ENCODE measurements at places on chromosomes 16 and 17. TPM values are rescaled to one million over a fixed set of nuclear protein-coding genes. Genes with fewer than 3 reads are reported as not detected.

CTRB2 gene
- total RNA-seq, result not detected

SCARF1 gene
- total RNA-seq, result 0.51 TPM

TNP2 gene
- total RNA-seq, result not detected

ANKRD40CL gene
- 11.4 TPM for total RNA-seq

FOXF1 gene
- not detected for total RNA-seq

GPRC5B gene
- total RNA-seq, result 7.6 TPM

MEIOB gene
- total RNA-seq, result not detected

TM4SF5 gene
- total RNA-seq, result 9.9 TPM

TAC4 gene
- 17.1 TPM for total RNA-seq

TP53TG3 gene
- not detected for total RNA-seq

CXCL16 gene
- total RNA-seq, result 55.3 TPM

EVPL gene
- 0.46 TPM for total RNA-seq

CORO6 gene
- total RNA-seq, result 2.8 TPM

ASGR1 gene
- 8.3 TPM for total RNA-seq

RRAD gene
- total RNA-seq, result 1.1 TPM

SDR42E1 gene
- total RNA-seq, result 7.5 TPM

CDH5 gene
- 0.25 TPM for total RNA-seq

KRTAP4-9 gene
- total RNA-seq, result not detected

FAHD1 gene
- total RNA-seq, result 21.1 TPM

PIRT gene
- total RNA-seq, result not detected

NPIPB13 gene
- total RNA-seq, result 6.7 TPM

TBC1D3G gene
- not detected for total RNA-seq

RNF43 gene
- total RNA-seq, result 84.2 TPM

MPP2 gene
- 5.2 TPM for total RNA-seq

G6PC1 gene
- not detected for total RNA-seq

NTN1 gene
- total RNA-seq, result 0.86 TPM
